ENCODE measurements at places on chromosomes 5 and 9.

- DNase-seq: no peak
These were observed 77.2 kb upstream of the OSMR start for GRCh38 chr5:38768412-38769211.

- peak; percentile 46 for DNase-seq
These were observed 32.3 kb downstream of the PRRX2 start for GRCh38 chr9:129697656-129698253.

GRCh38 chr9:83342006-83342405, 196.2 kb downstream of the FRMD3 start:
- DNase-seq: no peak

DNA sequence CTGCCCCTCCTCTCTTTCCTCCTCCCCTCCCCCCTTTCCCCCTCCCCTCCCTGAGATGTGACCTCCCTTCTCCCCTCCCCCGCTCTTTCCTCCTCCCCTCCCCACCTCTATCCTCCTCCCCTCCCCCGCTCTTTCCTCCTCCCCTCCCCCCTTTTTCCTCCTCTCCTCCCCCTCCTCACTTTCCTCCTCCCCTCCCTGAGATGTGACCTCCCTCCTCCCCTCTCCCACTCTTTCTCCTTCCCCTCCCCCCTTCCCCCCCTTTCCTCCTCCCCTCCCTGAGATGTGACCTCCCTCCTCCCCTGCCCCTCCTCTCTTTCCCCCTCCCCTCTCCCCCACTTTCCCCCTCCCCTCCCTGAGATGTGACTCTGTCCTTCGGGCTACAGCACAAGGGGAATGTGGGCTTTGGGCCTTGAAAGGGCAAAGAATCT, 169.8 kb downstream of the COL23A1 start:
- DNase-seq: no peak

DNA sequence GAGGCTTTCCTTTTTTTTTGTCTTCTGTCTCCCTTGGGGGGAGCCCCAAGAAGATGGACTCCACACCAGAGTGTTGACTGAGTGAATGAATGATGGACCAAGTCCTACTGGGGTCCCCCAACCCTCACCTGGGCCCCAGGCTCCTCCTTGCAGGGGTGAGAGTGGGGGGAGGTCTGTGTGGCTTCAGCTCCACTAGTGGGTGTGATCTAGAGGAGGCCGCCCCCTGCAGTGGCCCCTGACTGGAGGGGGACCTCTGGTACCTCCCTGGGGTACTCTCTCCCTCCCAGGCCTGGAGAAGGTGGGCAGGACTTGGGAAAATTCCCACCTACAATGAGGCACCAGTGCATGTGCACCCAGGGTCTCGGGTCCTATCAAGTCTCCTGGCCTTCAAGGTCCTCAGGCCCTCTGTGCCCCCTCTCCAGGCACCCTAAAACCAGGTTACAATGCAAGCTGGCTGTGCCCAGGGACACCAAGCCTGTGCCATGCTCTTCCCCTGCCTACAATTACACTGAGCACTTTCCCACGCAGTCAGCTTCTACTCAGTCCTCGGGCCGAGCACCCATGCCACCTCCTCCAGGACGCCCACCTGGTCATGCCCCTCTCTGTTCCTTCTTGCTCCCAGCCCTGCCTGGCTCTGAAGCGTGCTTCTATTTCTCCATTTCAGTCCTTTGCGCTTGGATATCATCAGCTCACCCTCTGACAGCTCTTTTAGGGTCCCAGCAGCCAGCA, 117.2 kb upstream of the PHYKPL start:
- no peak for DNase-seq

- no peak for DNase-seq
These were observed 737.4 kb upstream of the GRAMD2B start for GRCh38 chr5:125685771-125686170.

DNA sequence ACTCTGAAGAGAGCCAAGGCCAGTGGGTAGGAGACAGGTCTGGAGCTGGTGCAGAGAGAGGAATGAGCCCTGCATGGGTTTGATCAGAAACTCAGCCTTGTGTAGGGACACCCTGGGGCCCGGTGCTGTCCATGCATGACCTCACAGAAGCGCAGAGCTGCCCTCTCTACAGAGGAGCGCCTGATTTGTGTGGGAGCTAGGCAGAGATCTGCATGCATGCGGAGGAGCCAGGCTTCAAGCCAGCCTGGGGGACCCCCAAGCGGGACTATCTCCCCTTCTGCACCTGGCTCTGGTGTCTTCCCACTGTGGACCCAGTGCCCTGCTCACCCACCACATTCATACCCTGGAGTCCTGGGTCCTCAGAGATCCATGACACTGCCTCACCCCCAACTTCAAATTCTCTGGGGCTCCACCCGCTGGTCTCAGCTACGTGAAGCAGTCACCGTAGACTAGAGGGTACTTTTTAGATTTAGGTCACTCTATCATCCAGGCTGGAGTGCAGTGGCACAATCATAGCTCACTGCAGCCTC, 2.6 kb upstream of the LCN2 start:
- DNase-seq: no peak

DNA sequence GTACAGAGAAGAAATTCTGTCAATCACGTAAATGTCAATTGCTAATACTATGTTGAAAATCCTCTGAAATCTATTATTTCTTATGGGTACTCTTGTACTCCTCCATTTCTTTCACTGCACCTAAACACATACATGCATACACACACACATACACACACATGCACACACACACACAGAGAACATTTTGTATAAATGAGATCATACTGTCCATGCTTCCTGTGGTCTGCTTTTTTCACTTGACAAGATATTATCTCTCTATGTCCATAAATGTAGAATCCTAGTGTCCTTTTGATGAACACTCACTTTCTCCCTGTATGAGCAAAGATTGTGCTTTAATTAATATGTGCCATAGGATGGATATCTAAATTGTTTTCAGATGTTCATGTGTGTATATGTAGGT, 32.7 kb upstream of the TLR4 start:
- DNase-seq: no peak

GRCh38 chr5:128534726-128535125, 3.3 kb downstream of the FBN2 start:
- no peak for DNase-seq

- no peak for DNase-seq
These were observed 2.8 kb downstream of the ZNF608 start for GRCh38 chr5:124743602-124744169.

- DNase-seq: no peak
These were observed 418.1 kb upstream of the KLF4 start for GRCh38 chr9:107907715-107908114.

GRCh38 chr5:67530609-67531255, 334.1 kb upstream of the CD180 start:
- DNase-seq: no peak

GRCh38 chr9:118529210-118529609, 825.0 kb downstream of the TLR4 start:
- no peak for DNase-seq

DNA sequence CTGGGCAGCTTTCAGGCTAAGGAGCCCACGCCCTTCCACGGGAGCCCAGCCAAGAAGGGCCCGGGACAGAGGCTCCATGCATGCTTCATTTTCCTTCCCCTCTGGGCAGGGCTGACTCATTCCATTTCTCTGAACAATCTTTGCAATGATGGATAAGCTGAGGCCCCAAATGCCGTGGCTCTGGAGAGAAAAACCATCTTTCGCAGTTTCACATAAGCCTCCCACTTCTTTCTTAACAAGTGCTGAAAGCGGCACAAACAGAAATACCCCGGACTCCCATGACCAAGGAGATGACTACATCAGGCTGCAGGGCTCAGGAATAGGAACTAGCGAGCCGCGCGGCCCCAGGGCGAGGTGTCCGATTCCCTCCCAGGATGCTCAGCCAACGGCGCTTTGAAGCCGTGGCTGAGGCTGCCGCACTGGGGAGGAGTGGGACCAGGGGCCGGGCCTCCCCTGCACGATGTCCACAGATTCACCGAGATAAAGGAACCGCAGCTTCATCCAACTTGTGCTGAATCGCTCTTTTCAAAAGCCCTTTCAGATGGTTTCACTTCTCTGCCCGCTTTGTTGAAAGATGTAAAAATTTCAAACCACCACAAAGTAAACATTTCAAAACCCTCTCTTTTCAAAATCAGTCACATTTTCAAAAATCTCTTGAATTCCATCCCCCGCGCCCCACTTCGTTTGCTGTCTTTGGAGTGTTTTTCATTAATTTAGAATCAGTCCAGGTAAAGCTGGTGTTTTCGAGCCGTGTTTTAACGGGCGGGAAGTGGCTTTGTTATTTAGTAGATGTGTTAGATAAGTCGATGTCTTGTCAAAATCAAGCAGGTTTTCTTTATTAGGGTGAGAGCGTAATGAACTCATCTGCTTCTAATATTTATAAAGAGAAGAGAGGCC, 96.5 kb upstream of the LMX1B start:
- DNase-seq: no peak

DNA sequence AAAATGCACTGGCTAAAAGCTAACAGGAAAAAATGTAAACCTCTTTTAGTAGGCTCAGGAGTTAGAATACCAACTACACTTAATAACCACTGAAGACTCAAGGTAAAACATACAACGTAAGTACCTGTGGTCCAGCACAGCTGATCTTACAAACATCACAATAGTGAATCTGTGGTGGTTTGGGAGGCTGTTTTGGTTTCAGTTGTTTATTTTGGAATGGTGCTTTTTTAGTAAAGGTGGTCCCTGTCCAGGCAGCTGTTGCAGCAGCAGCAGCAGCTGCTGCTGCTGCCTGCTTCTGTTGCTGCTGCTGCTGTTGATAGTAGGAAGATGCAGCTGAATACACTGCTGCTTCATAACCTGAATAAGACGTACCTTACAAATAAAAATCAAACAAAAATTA, 37.9 kb downstream of the ZFR start:
- DNase-seq: no peak

GRCh38 chr5:135395451-135395850, 3.6 kb downstream of the MACROH2A1 start:
- DNase-seq: no peak

- no peak for DNase-seq
These were observed 227.2 kb downstream of the ICE1 start for GRCh38 chr5:5649641-5650040.

DNA sequence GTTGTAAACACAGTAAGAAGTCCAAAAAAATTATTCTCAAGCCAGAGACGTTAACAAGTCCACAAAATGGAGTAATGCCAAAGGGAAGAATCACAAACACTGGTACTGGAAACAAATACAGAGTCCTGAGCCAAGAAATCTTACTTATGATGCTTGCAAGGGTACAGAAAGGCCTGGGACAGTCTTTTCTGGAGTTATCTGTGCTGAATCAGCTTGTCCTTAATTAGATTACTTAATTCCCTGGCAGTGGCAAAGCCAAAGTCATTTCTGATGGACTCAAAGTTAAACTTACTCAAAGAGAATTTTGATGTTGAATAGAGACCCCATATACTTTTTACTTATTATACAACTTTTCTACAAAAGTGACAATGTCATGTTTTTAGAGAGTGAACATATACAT, 610.5 kb upstream of the ITGA1 start:
- DNase-seq: no peak

DNA sequence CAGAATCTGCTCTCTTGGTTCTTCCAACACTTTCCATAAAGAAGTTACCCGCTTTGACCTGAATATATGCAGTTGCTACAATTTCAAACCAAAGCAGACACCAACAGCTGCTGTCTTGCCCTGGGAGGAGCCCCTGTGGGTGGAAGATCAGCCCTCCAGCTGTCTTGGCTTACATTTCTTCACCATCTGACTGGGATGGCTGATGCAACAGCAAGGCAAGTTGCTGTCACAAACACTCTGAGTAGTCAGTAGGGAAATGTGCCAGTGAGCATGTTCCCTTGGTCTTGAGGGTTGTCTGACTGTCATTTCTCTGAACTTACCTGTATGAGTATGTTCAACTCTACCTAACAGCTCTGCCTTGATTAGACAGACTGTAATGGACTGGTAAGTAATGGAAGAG, 152.9 kb downstream of the SGCD start:
- no peak for DNase-seq

DNA sequence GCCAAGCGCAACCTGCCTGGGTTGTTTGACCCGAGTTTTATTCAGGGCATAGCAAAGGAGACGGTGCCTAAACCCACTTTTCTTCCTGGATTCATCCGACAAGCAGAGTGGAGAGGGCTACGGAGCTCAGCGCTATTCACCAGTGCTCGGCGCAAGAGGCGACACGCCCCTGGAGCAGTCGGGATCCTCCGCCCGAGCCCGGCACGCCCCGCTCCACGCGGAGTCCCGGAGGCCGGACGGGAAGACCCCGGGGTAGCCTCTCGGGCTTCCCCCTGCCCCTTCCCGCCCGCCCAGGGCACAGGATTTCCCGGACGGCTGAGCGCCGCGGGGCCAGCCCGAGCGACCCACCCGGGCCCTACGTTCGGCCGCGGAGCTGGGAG, 427 bp downstream of the SERINC5 start:
- DNase-seq: peak; percentile 24

DNA sequence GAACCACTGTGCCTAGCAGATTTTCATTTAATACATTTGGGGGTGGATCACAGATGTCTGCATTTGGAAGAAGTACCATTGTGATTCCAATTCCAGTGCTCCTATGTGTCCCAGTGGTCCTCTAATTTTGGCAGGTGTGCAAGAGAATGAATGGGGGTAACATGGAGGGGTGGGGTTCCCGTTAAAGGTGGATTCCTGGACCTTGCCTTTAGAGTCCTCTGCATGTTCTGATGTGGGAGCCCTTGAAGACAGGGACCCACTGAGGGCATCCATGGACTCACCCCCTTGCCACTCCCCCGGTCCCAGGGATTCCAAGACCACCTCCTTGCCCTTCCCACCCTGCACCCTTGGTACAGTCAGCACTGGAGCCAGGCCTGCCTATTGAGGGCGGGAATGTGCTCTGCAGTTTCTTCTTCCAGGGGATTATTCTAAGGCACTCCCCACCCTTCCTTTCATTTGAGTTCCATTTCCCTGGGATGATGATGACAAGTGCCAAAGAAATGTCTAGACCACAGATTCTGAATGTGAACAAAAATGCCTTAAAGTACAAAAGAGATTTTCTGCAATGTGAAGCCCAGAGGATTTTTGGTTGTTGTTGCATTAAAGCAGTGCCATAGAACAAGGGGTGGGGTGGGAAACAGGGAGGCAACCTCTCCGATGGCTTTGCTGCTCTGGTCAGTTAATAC, 119.4 kb upstream of the PTCH1 start:
- DNase-seq: no peak

- DNase-seq: no peak
These were observed 71.4 kb upstream of the WDR41 start for GRCh38 chr5:77563475-77563874.

DNA sequence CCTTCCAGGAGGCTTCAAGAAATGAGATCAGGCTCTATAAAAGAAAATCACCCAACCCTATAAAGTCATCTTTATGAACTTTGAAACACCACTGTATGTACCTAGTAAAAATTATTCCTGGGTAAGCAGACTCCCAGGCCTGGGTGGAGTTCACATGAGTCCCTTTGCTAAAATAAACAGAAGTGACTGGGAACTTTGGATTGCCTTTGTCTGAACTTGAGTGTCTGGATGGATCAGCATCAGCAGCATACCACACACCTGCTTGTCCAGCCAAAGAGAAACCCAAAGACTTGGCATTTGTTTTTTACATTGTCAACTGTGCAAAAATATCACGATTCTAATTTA, 79.6 kb upstream of the CDKN2B start:
- DNase-seq: no peak

- no peak for DNase-seq
These were observed 25.1 kb upstream of the LPCAT1 start for GRCh38 chr5:1548702-1549474.
